ENCODE measurements at places on chromosomes 2 and 18. TPM values are rescaled to one million over a fixed set of nuclear protein-coding genes. Genes with fewer than 3 reads are reported as not detected.

- no peak for DNase-seq
Observed at GRCh38 chr2:96685577-96686459, 43.3 kb downstream of the FER1L5 start.

- no peak for DNase-seq
Observed at GRCh38 chr2:70511971-70512729, 41.5 kb downstream of the TGFA start.

DNA sequence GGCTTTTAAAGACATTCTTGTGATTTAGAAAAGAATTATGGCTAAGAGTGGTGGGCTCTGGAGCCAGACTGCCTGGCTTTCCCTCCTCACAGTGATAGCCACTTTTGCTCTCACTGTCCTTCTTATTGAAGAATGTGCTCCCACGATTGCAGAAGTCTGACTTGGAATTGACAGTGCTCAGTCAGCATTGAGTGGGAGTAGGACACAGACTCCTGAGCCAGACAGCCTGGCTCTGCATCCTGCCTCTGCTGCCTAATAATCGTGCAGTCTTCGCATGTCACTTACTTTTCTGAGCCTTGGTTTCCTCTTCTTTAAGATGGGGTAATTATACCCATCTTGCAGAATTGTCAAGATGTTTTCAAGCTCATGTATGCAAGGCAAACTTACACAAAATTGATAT is 23.3 kb downstream of the SPATS2L start:
- DNase-seq = no peak

ITPRID2 gene
- total RNA-seq = 94.5 TPM

Measured in osteocyte (in vitro differentiated cells).